ENCODE measurements at places on chromosomes 7 and 10. TPM values are rescaled to one million over a fixed set of nuclear protein-coding genes. Genes with fewer than 3 reads are reported as not detected.

GRCh38 chr7:127365164-127365956 is 27.1 kb downstream of the ZNF800 start:
- H3K27me3 ChIP-seq: no peaks in the 10 kb centered on the region
- H3K4me3 ChIP-seq: no peak overlapping the region
- no peaks in the 10 kb centered on the region for H3K4me1 ChIP-seq
- H3K27ac ChIP-seq: no peak overlapping the region

DNA sequence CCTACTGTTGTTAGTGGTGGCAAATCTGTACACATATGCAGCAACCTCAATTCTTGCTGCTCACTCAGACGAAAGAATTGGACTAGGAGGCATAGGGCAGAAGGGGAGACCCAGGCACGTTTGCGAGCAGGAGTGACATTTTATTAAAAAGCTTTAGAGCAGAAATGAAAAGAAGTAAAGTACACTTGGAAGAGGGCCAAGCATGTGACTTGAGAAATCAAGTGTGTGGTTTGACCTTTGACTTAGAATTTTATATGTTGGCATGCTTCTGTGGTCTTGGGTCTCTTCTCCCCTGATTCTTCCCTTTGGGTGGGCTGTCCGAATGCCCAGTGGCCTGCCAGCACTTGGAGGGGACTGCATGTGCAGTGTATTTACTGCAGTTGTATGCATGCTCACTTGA is 205.5 kb upstream of the SEMA3D start:
- H3K36me3 ChIP-seq: no peaks in the 10 kb centered on the region
- no peaks in the 10 kb centered on the region for H3K4me1 ChIP-seq
- DNase-seq: no peak
- H3K4me3 ChIP-seq: no peak overlapping the region
- H3K27me3 ChIP-seq: no peaks in the 10 kb centered on the region

GRCh38 chr7:139345042-139345441 is 3.9 kb downstream of the FMC1 start:
- H3K4me3 ChIP-seq: no peak overlapping the region
- no peaks in the 10 kb centered on the region for H3K4me1 ChIP-seq
- no peaks in the 10 kb centered on the region for H3K36me3 ChIP-seq
- no peaks in the 10 kb centered on the region for H3K27me3 ChIP-seq
- H3K27ac ChIP-seq: no peak overlapping the region

- H3K4me3 ChIP-seq: no peak overlapping the region
- no peak overlapping the region for H3K27ac ChIP-seq
- no peaks in the 10 kb centered on the region for H3K27me3 ChIP-seq
Observed at GRCh38 chr10:84097787-84098353, 41.4 kb upstream of the GHITM start.

DNA sequence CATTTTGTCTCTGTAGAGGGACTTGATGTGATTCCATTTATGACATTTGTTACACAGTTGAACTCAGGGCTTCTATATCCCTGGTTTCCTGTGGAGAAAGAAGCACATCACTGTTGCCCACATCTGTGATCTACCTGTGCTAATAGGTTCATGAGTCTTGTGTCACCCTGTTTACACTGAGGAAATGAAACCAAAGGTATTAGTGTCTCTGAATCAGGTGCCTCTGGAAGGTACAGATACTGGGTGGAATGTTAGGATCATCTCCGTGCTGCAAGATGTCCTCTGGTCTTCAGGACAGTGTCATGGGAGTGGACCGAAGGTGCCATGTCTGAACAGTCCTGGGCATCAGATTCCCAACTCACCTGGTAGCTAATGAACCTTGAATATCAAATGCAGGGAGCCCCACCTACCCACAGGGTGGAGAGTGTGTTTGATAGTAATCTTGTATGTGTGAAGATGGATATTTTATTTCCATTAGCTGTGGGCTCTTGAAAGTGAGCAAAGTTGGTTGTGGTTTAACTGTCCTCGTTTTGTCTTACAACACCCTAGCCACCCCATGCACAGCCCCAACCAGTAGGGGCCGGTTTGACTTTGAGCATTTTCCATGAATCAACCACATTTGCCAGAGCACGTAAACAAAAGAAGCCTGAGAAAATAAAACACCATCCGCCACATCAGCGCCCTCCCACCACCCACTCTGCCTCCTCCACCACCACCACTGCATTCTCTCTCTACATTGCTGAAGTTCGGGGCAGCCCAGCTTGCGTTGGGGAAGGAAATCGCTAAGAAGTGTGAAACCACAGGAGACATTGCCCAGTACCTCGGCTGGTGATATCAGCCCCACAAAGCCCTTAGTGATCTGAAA is 40.7 kb downstream of the TARP start:
- H3K36me3 ChIP-seq: peaks cover 7% of the 10 kb centered on the region
- no peaks in the 10 kb centered on the region for H3K27me3 ChIP-seq
- no peak overlapping the region for H3K4me3 ChIP-seq
- peak; percentile 82 for DNase-seq

- H3K4me3 ChIP-seq: no peak overlapping the region
- DNase-seq: no peak
- no peaks in the 10 kb centered on the region for H3K36me3 ChIP-seq
- no peaks in the 10 kb centered on the region for H3K27me3 ChIP-seq
Observed at GRCh38 chr10:124324451-124324850, 94.3 kb downstream of the OAT start.

- H3K36me3 ChIP-seq: no peaks in the 10 kb centered on the region
- no peaks in the 10 kb centered on the region for H3K4me1 ChIP-seq
- no peak for DNase-seq
- no peak overlapping the region for H3K27ac ChIP-seq
- no peak overlapping the region for H3K4me3 ChIP-seq
- H3K27me3 ChIP-seq: no peaks in the 10 kb centered on the region
Observed at GRCh38 chr10:10330418-10330817, 687.3 kb upstream of the CELF2 start.

DNA sequence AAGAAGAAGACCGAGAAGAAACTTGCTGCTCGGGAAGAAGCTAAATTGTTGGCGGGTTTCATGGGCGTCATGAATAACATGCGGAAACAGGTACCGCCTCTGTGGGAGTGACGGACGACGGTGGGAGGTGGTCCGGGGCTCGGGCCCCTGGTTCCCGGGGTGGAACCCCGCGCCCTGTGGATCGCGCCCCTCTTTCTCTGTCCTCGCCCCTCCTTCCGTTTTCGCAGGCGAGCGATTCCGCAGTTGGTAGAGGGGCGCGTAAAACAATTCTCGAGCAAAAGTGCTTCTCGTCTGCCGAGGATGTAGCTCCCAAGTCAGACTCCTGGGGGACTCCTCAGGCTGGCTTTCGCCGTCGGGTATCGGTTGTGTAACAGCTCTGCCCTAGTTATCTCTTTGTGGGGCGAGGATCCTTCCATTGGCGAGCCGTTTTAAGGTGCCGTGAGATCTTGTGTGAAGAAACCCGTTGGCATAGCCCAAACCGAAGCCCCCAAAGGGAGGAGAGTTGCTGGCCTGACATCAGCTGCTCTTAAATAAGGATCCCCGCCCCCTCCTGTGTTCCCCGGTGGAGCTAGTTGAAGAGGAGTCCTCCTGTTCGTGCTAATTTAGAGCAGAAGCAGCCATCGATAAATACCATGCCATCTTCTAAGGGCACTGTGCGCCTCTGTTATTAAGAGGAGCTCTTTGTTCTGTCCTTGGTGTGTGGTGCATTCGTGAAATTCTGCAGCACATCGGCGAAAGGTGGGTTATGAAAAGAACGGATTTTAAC is 655 bp downstream of the KLHL7 start:
- H3K36me3 ChIP-seq: no peaks in the 10 kb centered on the region
- peaks cover 7% of the 10 kb centered on the region for H3K4me1 ChIP-seq
- no peaks in the 10 kb centered on the region for H3K27me3 ChIP-seq
- peak overlapping the region; percentile 77 for H3K27ac ChIP-seq
- H3K4me3 ChIP-seq: peak overlapping the region; percentile 99

DNA sequence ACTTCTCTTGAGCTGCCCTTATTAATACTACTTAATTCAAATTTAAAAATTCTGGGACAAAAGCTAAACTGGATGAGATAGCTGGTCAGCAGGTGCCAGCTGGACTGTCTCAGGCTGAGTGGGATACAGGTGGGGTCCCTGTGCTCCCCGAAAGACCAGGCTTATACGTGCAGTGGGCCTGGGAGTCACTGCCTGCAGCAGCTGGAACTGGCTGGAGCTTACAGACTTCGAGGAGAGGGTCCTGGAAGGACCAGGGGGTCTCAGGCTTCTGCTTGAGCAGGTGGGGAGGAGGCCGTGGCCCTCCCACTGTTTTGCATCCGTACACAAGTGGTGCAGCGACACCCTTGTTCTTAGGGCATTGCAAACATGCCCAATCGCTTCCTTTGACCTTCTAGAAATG is 203.7 kb downstream of the GLRX3 start:
- H3K27me3 ChIP-seq: no peaks in the 10 kb centered on the region
- H3K4me1 ChIP-seq: no peaks in the 10 kb centered on the region
- H3K4me3 ChIP-seq: no peak overlapping the region
- no peaks in the 10 kb centered on the region for H3K36me3 ChIP-seq
- no peak overlapping the region for H3K27ac ChIP-seq

- H3K4me3 ChIP-seq: no peak overlapping the region
- DNase-seq: no peak
- H3K4me1 ChIP-seq: no peaks in the 10 kb centered on the region
- H3K36me3 ChIP-seq: no peaks in the 10 kb centered on the region
- no peak overlapping the region for H3K27ac ChIP-seq
Observed at GRCh38 chr7:99808766-99809165, 19.0 kb upstream of the CYP3A43 start.

GRCh38 chr10:48460182-48460581 is 144.7 kb downstream of the ARHGAP22 start:
- no peak overlapping the region for H3K4me3 ChIP-seq
- DNase-seq: no peak
- H3K36me3 ChIP-seq: no peaks in the 10 kb centered on the region
- no peaks in the 10 kb centered on the region for H3K27me3 ChIP-seq

DNA sequence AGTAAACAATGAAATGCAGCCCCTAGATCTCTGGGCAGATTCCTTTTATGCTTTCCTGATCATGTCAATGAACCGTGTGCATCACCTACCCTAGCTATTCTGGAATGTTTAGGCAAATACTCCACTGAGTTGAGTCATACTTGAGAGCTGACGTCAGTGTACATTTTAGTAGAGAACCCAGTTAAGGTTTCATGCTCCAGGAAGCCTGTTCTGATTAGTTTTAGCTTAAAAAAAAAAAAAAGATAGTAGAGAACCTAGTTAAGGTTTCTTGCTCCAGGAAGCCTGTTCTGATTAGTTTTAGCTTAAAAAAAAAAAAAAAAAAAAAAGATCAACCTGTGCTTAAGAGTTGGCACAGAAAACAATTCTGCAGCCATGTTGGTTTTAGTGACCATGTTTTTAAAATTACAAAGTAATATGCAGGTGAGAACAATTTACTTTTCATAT is 3.7 kb upstream of the MCU start:
- H3K27me3 ChIP-seq: no peaks in the 10 kb centered on the region
- no peaks in the 10 kb centered on the region for H3K36me3 ChIP-seq
- no peak overlapping the region for H3K27ac ChIP-seq
- no peak for DNase-seq

GRCh38 chr10:96370584-96371157 is 11.9 kb upstream of the OPALIN start:
- H3K36me3 ChIP-seq: no peaks in the 10 kb centered on the region
- no peak overlapping the region for H3K27ac ChIP-seq
- DNase-seq: no peak
- H3K4me1 ChIP-seq: peaks cover 8% of the 10 kb centered on the region
- H3K4me3 ChIP-seq: no peak overlapping the region

- H3K4me3 ChIP-seq: no peak overlapping the region
- no peaks in the 10 kb centered on the region for H3K36me3 ChIP-seq
- H3K27me3 ChIP-seq: peaks cover 3% of the 10 kb centered on the region
- DNase-seq: no peak
Observed at GRCh38 chr10:91589015-91589657, 43.7 kb downstream of the PPP1R3C start.

- H3K27me3 ChIP-seq: no peaks in the 10 kb centered on the region
- no peak for DNase-seq
- no peak overlapping the region for H3K4me3 ChIP-seq
- H3K36me3 ChIP-seq: no peaks in the 10 kb centered on the region
- peaks cover 6% of the 10 kb centered on the region for H3K4me1 ChIP-seq
Observed at GRCh38 chr7:101687791-101688182, 58.7 kb upstream of the MYL10 start.

GRCh38 chr7:134084488-134085144 is 42.5 kb upstream of the LRGUK start:
- H3K36me3 ChIP-seq: no peaks in the 10 kb centered on the region
- H3K4me1 ChIP-seq: no peaks in the 10 kb centered on the region
- no peaks in the 10 kb centered on the region for H3K27me3 ChIP-seq
- DNase-seq: no peak

- H3K27ac ChIP-seq: no peak overlapping the region
- DNase-seq: peak; percentile 49
- H3K4me3 ChIP-seq: no peak overlapping the region
- no peaks in the 10 kb centered on the region for H3K27me3 ChIP-seq
- H3K36me3 ChIP-seq: no peaks in the 10 kb centered on the region
Observed at GRCh38 chr7:25087855-25088254, 37.2 kb downstream of the CYCS start.

GRCh38 chr7:123115331-123115730 is 84.4 kb downstream of the SLC13A1 start:
- H3K4me1 ChIP-seq: no peaks in the 10 kb centered on the region
- no peak overlapping the region for H3K27ac ChIP-seq
- no peak overlapping the region for H3K4me3 ChIP-seq
- no peak for DNase-seq

DNA sequence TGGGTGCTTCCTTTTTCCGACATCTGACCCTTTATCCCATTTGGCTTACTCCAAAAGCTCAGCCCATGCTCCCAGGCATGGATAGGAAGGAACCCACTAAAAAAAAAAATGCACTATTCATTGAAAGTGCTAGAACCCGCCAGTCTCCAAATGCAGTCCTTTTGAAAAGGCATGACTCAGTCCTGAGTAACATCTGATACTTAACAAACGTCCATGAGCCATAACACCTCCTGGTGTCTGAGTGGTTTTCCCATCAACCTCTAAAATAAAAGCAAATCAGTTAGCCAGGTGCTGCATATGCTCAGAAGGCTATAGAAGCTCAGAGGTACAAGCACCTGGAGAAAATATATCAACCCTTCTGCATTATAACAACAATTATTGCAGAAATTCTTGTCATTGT is 45.0 kb upstream of the CACUL1 start:
- H3K36me3 ChIP-seq: no peaks in the 10 kb centered on the region
- no peaks in the 10 kb centered on the region for H3K4me1 ChIP-seq
- H3K27ac ChIP-seq: no peak overlapping the region
- H3K27me3 ChIP-seq: peaks cover 5% of the 10 kb centered on the region

The SP8 gene
- not detected for polyA plus RNA-seq

The TRIL gene
- not detected for polyA plus RNA-seq

The DNAJC12 gene
- polyA plus RNA-seq: 4.7 TPM

The LLCFC1 gene
- polyA plus RNA-seq: not detected

The ZFYVE27 gene
- polyA plus RNA-seq: 18.9 TPM

The CSTF2T gene
- polyA plus RNA-seq: 10.8 TPM

The GRM8 gene
- polyA plus RNA-seq: 0.46 TPM

The CALML5 gene
- polyA plus RNA-seq: not detected

The EPHB6 gene
- not detected for polyA plus RNA-seq

The CLEC2L gene
- not detected for polyA plus RNA-seq

All from GM12878 (cell line).